HFFc6 (cell line): ENCODE measurements at places on chromosomes 7 and 10.

- DNase-seq: no peak
Measured at GRCh38 chr7:70619130-70619529, 512.8 kb upstream of the GALNT17 start.

GRCh38 chr7:125279961-125280360 lies 350.3 kb upstream of the POT1 start:
- no peak for DNase-seq

DNA sequence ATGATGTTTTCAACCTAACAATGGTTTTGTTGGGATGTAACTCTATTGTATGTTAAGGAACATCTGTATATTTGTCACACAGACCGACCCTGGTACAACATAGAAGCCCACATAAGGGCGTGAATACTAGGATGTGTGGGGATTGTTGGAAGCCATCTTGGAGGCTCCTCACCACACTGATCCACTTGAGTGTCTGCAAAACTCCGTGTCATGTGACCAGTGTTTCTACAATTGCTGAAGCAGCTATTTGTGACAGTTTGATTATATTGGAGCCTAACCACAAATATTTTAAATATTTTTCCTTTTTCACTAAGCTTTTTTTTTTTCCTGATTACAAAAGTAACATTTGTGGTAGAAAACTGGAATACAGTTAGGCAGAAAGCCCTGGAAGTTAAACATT lies 27.9 kb downstream of the RALA start:
- peak; percentile 41 for DNase-seq

GRCh38 chr10:80686734-80687475 lies 149.2 kb downstream of the SH2D4B start:
- DNase-seq: no peak

- no peak for DNase-seq
Measured at GRCh38 chr10:22599636-22600228, 114.6 kb downstream of the PIP4K2A start.

DNA sequence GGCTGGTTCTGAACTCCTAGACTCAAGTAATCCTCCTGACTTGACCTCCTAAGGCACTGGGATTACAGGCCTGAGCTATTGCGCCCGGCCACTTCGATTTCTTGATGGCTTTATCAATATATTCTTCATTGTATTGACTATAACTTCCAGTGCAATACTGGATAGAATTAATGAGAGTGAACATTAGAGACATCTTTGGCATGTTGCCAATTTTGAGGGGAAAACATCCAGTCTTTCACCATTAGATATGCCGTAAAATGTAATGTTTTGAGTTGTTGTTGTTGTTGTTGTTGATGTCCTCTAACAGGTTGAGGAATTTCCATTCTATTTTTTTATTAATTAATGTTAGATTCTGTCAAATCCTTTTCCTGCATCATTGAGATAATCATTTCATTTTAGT lies 578.9 kb downstream of the ZWINT start:
- DNase-seq: no peak

GRCh38 chr7:79064187-79064823 lies 389.2 kb downstream of the MAGI2 start:
- no peak for DNase-seq

DNA sequence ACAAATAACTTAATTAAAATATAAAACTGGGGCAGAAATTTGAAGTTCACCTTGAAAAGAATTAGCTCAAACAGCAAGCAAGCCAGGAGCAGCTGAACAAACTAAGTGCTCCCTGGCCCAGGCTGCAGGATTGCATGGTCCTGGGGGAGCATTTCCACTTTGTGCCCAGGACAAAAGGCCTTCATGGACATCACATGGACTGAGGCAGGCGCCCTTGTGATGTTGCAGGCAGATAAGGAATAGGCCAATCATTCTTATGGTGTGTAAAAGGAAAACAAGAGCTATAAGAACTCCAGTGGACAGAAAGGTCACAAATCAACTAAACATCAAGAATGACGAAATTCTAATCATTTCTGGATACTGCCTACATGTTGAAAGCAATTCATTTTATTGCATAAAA lies 17.5 kb upstream of the TECTB start:
- DNase-seq: no peak

GRCh38 chr7:126716321-126716720 lies 536.4 kb downstream of the GRM8 start:
- DNase-seq: no peak

DNA sequence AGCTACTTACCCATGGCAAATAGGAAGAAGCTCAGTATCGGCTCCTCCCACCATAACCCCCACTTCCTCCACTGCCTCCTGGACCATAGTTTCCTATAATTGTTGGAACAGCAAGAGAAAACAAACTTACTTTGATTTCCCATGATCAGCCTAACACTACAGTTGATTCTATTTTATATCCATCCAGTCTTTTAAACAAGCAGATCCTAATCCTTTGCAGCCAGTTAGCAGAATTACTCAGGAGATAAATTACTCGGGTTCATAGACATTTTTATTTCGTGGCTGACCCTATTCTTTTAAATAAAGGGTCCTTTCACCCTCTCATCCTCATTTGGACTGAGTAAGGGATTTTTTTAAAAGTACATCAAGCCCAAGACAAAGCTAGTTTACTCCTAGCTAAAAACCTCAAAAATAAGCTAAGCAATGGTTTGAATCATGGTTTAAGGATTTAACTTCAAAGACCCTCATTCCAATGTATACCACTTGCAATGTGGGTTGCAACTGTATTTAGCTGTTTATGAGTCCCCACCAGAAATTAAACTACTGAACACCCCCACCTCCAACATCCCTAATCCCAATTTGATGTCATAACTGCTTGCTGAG lies 8.0 kb downstream of the HNRNPA2B1 start:
- no peak for DNase-seq

GRCh38 chr10:34049887-34050286 lies 715.4 kb upstream of the NRP1 start:
- DNase-seq: no peak

DNA sequence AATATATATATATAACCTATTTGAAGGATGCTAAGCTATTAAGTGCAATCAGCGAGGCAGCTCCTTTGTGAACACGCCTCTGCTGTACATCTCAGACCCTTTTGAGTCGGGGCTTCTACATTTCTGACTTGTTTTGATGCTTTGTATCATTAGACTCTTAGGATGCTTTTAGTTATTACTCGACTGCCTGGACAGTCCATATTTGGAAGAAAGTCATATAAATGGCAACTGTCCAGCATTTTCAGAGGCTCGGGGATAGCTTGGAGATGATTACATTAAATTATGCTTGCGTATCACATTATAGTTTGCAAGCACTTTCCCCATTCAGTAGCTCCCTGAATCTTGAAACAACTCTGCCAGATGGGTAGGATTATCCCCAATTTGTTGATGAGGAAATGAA lies 257.9 kb downstream of the PTEN start:
- DNase-seq: no peak

DNA sequence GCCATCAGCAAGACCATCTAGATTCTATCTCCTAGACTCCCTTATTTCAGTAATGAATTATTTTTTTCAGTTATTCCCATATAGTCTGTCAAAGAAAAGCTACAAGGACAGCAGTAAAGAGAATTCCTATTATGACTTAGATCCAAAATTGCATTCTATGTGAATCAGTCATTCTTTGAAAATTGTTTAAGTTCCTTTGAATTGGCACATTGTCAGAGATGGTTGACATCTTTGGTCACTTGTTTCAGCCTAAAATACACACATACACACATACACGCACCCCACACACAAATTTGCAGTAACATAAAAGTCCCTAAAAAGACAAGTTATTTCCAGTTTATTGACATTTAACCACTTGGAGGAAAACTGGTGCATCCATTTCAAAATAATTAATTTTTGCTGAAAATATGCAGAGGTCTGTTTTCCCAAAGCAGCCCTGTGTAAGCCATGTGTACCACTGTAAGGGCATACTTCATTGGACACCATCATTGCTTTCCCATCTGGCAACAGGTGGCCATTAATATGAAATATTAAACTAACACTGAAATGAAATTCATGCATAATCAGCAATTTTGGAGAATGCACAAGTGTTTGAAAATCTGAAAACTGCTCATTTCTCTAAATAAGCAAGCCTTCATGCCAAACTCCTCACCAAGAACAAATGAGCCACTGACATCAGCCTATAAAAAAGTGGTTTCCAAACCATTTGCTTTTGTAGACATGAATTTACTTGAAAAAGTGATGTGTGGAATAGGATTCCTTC lies 121.7 kb upstream of the COL1A2 start:
- DNase-seq: peak; percentile 22

DNA sequence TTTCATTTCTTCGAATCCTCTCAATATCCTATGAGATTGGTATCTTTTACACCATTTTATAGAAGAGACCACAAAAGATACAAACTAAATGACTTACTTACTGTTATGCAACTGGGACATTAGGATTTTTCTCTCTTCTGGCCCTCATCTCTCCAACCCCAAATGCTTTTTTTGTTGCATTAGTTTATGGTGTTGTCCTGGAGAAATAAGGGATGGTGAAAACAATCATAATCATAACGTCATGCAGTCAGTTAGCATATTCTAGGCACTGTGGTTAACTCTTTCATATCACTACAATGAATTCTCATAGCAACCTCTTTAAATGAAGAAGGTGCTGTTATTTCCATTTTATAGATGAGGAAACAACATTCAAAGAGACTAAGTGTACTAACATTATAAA lies 104.6 kb downstream of the PON1 start:
- no peak for DNase-seq

DNA sequence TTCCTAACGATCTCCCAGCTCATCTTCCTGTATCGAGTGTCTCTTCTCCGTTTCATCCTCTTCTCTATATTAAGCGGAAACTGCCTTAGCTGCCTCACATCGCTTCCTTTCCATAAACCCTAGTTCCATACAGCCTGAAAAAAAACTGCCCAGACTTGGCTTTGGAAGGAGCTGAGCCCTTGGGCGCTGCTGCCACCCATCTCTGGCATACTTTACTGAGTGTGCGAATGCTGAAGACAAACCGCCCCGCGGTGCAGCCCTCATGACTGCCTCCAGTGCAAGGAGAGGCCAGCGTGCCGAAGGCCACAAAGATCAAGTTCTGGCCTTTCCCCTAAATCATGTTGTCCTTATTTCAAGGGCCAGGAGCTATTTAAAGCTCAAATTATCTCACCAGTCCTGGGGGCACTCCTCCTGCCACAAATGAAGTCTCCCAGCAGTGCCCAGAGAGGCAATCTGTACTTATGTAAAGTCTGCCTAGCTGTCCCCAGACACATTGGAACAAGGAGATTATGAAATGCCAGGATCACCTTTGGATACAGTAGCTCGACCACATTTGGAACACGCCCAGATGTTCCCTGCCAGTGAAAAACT lies 25.2 kb downstream of the YWHAG start:
- no peak for DNase-seq

GRCh38 chr7:103691291-103691690 lies 245.3 kb upstream of the SLC26A5 start:
- DNase-seq: no peak

DNA sequence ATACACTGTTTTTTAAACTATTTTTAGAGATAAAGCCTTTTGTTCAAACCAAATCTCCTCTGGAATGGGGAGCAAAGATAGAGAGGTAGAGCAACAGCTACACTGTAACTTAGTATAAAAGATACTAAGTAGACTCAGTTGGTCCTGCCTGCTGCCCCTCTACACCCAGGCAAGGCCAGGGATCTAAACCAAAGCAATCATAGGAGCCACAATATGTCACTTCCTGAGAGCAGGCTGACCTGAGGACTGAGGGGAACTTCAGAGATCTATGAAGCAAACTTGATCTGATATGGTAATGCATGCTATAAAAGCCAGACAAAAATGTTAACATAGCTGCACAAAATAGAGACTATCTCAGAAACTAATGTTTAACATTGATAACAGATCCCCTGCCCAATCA lies 7.0 kb upstream of the TRDMT1 start:
- DNase-seq: no peak

DNA sequence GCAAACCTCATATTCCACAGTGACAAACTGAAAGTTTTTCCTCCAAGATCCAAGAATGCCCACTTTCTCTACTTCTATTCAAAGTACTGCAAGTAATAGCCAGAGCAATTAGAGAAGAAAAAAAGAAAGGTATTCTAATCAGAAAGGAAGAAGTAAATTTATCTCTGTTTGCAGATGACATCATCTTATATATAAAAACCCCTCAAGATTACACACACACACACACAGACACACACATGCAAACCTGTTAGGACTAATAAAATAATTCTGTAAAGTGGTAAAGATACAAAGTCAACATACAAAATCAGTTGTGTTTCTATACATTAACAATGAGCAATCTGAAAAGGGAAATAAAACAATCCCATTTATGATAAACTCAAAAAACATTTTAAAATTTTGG lies 44.7 kb upstream of the AASS start:
- DNase-seq: no peak

DNA sequence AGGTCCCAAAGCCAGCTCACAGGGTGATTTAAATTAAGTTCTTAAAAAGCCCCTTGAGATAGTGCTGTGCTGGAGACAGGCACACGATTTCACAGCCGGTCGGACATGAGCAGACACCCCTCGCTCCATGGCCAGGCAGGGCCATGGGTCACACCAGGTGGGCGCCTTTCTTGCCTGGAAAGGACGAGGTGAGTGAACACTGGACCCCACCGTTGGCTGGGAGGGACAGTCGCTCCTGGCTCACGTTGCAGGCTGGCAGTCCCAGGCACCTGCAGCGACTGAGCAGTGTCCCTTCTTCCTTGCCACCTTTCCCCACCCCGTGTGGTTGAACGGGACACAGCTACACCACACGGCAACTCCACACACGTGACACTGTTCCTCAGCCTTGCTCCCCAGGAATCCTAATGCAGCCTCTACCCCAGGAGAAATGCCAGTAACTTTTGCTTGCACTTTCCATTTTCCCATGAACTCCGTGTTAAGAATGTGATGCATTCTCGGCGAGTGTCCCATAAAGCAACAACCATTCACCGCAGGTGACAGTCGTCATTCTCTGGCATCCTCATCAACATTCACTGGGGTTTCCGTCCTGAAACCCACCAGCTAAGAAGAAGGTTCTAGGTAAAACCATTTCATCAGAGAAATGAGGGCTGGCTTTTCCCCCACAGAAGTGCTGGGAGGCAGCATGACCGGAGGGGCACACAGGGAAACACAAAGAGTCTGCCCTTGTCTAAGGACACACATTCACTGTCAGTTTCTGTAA lies 217.4 kb downstream of the ZMYND11 start:
- DNase-seq: no peak

- no peak for DNase-seq
Measured at GRCh38 chr10:128567551-128567950, 441.3 kb upstream of the MKI67 start.
